ENCODE measurements at places on chromosomes 6 and 20. TPM values are rescaled to one million over a fixed set of nuclear protein-coding genes. Genes with fewer than 3 reads are reported as not detected.

DNA sequence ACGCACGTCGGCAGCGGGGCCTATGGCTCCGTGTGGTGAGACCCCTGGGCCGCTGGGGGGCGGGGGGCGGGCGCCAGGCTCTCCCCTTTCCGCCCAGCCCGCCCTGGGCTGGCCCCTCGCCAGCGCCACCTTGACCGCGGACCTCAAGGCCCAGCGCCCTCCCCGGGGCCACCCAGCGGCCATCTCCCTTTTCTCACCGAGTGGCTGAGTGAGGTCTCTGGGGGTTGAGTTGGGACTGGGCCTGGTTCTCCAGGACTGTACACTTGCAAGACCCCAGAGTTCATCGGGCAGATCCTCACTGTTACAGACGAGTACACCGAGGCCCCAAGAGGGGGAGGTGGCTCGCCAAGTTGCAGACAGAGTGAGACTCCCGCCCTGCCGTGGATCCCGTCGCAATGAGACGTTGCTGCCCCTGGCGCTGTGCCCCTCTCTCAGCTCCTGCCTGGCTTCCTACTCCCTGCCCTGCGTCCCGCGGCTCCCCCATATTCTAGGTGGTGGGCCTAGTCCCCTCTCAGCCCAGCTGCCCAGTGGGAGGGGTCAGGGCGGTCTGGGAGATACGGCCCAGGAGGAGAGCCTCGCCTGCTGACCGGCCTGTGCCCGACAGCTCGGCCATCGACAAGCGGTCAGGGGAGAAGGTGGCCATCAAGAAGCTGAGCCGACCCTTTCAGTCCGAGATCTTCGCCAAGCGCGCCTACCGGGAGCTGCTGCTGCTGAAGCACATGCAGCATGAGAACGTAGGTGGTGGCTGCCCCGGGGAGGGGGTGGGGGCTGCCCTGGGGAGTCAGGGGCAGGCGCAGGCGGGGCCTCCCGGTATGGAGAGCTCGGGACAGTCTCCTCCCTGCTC, 576 bp downstream of the MAPK13 start:
- peak; percentile 53 for DNase-seq

DNA sequence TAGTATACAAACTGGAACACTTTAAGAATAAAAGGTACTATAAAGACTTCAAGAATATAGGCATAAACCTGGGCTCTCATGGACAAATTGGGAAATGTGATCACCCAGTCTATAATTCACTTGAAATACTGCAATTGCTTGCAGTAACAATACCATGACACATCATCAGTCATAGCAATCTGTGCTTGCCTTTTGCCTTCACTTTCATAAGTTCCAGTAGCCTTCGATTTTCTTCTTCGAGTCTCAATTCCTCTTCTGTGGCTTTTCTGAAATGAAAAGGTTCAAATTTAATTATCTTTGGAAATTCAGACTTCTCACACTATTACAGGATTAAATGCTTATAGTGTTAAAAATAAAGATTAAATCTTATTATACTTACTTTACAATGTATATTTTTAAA, 96.3 kb upstream of the ZBTB24 start:
- no peak for DNase-seq

DNA sequence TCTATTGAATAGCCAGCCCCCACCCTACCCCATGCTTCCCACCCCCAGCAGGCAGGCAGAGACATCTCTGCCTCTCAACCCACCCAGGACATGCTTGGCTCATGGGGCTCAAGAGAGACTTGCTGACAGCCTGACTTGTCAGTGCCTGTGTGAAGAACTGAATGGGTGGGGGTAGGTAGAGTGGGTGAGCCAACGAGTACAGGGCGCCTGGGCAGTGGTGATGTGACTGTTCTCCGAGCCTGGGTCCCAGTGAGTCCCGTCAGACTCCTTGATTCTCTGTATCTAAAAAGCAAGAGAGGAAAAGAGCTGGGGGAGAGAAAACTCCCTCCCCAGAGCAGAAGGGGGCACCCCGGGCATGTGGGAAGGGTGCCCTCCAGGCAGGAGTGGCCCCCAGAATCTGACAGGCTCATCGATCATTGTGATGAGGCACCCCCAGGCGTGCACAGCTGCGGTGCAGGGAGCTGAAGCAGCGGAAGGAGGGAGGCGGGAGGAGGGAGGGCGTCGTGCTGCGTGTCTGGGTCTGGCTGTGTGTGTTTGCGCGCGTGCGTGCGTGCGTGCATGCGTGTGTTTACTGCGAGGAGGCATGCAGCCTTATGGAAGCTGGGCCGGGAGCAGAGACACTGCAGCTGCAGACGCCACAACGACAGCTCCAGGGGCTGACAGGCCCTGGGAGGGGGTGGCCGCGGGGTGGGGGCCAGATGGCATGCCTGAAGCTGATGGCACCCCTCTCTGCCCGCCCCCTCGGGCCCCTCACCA, 40.2 kb downstream of the FOXP4 start:
- DNase-seq, result no peak

DNA sequence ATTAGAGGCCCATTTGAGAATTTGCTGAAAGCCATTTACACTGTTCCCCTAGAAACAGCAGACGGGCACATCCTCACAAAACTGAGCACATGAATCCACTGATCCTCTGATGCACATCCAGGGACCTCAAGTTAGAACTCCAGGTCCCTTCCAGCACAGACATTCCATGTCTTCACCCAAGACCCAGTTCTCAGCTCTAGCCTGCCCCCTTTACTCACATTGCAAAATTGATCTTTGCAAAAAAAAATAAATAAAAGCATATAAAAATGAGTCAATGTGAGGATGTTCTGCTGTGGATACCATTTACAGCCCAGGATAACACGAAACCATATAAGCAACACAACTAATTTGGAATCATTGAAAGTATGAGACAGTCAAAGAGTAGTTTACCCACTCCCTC, 458.2 kb upstream of the JARID2 start:
- DNase-seq, result no peak

DNA sequence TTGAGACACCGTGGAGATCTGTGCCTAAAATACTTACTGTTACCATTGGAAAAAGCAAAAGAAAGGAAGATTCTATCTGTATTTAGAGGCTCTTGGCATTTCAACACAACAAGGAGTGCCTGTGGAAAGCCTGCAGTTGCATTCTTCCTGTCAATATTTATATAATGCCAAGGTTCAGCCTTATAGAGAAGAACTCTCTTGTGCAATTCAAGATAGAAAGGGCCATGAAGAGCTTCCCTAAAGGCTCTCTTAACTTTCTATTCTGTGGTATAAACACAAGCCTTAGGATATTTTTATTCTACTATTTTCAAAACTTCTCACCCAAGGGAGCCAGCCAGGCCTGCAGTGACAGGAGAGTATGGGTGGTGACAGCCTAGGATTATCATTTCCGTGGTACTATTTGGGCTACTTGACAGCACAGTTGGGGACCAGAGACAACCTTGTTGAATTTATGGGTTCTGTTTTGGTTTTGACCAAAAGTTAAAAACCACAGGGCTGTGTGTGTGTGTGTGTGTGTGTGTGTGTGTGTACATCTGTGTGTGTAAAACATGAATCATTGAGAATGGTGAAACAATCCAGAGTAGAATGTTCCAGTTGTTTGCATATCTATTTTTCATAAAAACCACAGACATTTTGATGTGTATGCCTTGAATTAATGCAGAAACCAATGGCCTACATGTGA, 700.9 kb upstream of the SLC35B3 start:
- DNase-seq, result no peak

Gene SLC12A5
- not detected for total RNA-seq

Gene SEL1L2
- total RNA-seq, result 0.43 TPM

Gene SLC52A3
- total RNA-seq, result 2.2 TPM

GRCh38 chr20:13220194-13220903, 725 bp upstream of the ISM1 start:
- peak; percentile 64 for DNase-seq

GRCh38 chr6:157676241-157676640, 146.8 kb upstream of the SNX9 start:
- no peak for DNase-seq

DNA sequence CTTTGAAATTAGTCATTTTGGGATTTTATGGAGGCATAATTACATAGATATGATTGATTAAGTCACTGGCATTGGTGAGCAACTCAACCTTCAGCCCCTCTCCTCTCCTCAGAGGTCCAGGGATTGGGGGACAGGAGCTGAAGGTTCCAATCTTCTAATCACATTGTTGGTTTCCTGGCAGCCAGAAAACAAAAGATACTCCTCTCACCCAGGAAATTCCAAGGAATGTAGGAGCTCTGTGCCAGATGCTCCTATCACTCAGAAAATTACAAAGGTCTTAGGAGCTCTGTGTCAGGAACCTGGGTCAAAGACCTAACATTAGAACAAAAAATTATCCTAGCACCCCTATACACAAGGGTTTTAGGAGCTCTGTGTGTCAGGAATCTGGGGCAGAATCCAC, 679.7 kb upstream of the ID4 start:
- no peak for DNase-seq

DNA sequence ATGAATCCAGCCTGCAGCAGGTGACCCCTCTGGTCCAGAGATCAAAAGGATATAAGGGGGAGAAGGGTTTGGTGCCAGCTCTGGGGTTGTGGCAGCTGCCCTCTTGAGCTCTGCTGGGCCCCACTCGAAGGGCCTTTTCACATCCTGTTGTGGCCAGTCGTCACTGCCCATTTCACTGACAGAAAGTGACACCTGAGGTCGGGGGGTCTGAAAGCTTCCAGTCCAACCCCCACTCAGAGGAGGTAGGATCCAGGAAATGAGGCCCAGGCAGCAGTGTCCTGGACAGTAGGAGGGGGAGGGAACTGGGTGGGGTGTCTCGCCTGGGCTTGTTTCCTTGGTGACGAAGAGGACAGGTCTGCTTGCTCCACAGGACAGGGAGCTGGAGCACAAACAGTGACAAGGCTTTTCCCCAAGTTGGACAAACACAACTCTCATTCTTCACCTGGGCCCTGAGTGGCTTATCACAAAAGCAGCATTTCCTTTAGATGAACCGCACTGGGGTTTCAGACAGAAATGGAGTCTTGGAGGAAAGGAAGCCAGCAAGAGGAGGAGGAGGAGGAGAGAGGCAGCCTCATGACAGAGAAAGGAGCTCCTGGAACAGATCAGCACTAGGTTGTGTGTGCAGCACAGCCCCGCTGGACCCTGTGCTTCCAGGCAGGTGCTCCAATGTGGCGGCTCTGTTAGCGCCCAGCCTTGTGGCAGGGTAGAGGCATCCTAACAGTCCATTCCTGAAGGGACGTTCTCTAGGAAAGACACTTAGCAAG, 11.0 kb downstream of the FRS3 start:
- DNase-seq, result peak; percentile 36

- DNase-seq, result no peak
Measured at GRCh38 chr6:56478202-56478601, 164.5 kb downstream of the DST start.

DNA sequence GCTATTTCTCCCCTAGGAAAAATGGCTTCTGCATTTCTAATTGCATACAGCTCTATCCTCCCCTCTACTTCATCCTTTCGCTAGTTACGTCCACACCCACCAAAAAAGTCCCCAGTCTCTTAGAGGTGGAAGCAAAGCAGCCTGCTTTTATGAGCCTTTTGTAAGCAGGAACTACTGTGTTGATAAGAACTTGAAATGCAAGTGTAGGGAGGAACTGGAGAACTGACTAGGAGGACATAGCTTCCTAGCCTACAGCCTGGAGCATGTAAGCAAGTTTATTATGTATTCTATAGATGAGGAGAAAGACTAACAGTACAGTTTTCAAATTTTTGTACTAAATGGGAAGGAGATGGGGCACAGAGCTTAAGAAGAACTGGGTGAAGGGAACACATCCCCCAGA, 10.3 kb downstream of the ARHGAP18 start:
- no peak for DNase-seq

DNA sequence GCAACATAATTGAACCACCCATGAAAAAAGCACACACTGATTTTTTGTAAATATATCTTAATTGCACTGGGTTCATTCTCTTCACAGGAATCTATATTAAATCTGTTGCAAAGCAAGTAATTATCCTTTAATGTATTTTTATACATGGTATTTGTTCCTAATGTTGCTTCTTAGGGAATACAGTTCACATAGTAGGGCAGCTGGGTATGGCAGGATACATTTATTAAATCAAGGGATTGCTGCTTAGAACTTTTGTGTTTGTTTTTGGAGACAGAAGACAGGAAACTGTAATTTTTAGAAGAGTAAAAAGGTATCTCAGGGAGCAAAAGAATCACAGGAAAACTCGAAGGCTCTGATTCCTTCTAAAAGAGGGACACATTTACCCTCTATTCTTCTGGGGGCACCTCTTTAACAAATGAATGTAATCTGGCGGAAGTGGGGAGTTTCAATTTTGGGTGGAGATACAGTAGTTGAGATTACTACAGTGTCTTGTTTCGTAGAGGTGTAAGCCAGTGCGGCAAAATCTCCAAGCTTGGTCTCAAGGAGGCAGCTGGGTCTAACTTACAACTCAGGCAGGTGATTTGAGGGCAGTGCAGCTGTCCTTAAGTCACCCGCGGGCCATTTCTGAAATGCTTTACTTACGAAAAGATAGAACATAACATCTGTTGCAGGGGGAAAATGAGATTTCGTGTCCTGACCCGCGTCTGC, 812 bp upstream of the SMIM13 start:
- DNase-seq, result no peak

Gene OR2H1
- total RNA-seq, result not detected

DNA sequence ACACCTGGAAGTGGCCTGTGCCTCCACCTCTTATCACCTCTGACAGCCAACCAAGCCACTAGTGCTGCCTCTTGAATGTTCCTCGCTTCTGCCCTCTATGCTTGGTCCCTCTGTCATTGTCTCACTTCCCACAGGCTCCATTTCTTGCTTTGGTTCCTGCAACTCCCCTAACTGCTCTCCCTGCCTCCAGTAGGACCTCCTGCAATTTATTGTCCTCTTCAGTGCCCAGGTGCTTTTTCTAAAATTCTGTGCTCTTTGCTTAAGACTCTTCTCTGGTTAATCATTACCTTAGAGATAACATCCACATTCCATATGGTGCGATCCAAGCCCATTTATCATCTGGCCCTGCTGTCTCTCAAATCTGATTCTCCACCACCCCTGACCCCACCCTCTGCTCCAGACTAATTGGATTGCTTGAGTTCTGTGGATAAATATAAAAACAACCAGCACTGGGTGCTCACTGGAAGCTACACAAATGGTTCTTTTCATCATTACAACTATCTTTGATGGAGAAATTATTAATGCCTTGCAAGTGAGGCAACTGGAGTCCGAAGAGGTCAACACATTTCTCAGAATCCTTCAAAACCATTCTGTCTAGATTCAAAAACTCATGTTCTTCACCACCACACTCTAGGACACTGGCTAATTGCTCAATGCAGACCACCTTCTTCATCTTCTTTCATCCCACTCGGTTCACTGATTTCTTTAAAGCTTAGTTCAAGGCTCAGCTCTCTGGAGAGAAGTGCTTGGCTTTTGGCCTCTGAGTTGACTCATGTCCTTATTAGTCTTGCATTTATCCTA, 47.2 kb downstream of the FOXA2 start:
- no peak for DNase-seq

DNA sequence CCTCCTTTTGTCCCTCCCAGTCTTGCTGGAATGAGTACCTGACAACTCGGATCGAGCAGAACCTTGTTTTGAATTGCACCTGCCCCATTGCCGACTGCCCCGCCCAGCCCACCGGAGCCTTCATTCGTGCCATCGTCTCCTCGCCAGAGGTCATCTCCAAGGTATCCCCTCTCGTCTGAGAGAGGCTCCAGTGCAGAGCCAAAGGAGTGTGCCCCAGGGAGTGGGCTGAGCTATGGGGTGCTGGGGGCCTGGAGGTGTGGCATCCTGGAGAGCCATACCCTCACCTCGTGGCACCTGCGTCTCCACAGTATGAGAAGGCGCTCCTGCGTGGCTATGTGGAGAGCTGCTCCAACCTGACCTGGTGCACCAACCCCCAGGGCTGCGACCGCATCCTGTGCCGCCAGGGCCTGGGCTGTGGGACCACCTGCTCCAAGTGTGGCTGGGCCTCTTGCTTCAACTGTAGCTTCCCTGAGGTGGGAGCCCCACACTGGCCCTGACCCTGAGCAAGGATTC, 8.8 kb downstream of the DNPH1 start:
- DNase-seq, result no peak

GRCh38 chr6:3913958-3914337, 64.8 kb downstream of the FAM50B start:
- DNase-seq, result no peak

Data from Right ventricle myocardium superior (tissue), 1 donor.